ENCODE measurements at places on chromosomes 4 and X.

- DNase-seq: no peak
Observed at GRCh38 chr4:135934026-135934425, 1598.3 kb downstream of the PCDH18 start.

DNA sequence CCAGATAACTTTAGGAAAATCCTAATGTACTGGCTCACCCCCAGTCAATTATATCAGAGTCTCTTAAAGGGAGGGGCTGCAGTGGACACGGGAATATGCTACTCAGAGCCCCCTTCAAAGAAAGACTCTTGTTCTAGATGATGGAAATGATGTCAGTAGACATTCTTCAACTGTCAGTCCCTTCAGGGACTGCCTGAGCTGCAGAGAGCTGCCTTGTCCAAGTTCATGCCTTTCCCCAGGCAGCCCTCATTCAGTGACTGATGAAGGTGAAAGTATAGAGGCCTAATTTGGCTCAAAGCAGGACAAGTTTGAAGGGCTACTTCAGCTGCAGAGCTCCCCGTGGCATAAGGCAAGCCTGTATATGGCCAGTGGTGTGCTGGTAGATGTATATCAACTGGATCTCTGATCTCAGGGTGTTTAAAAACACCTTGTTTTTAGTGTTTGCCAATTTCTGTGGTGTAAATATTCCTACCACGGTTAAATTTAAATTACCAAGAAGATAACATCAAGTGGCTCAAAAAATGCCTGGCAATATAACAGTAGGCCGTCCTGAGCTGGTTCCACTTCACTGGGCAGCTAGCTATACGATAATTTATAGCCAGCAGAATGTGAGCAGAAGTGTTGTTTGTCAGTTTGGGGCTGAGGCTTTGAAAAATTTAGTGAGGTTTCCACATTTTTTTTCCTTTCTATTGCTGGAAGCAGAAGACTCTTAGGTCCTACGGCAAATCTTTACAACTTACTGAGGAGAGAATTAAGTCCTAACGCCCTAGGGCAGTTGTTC lies 748.8 kb upstream of the FTHL17 start:
- DNase-seq: no peak

- no peak for DNase-seq
Observed at GRCh38 chr4:73309211-73309610, 50.6 kb upstream of the ANKRD17 start.

GRCh38 chrX:69387567-69388487 lies 116.3 kb upstream of the NALF2 start:
- DNase-seq: no peak

DNA sequence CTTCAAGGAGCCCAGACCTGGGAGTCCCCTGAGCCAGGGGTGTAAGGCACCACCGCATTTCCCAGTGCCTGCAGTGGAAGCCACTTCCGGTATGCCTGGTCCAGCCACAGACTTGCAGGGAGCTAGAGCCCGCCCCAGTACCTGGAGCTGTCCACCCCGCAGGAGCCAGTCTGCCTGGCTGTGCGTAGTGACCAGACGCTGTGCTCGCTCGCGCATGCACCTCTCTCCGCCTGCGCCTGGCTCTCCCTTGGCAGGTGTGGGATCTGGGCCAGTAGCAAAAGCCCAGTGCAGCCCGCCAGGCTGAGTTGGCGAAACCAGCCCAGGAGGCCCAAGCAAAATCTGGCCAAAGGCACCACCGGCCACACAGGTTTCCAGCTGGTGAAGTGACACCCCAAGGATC lies 973.7 kb upstream of the AGA start:
- no peak for DNase-seq

GRCh38 chrX:54043541-54044125 lies 640 bp downstream of the PHF8 start:
- peak; percentile 6 for DNase-seq

- DNase-seq: no peak
Observed at GRCh38 chrX:96002431-96002830, 682.2 kb upstream of the DIAPH2 start.

- DNase-seq: no peak
Observed at GRCh38 chr4:1938027-1938426, 66.8 kb downstream of the NSD2 start.

- DNase-seq: no peak
Observed at GRCh38 chrX:109472939-109473735, 8.7 kb downstream of the GUCY2F start.
